ENCODE measurements at places on chromosomes 2 and 18.

DNA sequence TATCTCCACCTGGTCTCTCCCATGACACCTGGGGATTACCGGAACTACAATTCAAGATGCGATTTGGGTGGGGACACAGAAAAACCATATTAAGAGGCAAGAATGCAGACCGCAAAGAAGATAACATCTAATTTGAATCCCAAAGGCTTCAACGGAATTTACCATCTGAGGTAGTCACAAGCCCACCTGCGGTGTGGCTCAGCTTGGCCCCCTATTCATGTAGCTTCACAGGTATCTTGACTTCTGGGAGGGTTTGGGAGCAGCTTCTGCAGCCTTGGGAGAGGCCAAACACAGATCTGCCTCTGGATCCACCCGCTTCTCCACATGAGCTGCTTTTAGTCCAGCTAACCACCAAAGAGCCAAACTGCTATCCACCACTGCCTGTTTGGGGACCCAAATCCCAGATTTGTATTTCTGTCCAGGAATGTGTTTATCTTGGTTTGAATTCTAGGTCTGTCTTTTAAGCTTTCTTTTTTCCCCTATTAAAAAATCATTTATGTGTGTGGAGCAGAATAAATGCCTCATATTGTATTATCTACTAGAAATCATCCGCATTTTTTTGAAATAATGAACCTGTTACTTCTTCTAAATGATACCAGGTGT is 247.6 kb downstream of the DLGAP1 start:
- no peak for DNase-seq

DNA sequence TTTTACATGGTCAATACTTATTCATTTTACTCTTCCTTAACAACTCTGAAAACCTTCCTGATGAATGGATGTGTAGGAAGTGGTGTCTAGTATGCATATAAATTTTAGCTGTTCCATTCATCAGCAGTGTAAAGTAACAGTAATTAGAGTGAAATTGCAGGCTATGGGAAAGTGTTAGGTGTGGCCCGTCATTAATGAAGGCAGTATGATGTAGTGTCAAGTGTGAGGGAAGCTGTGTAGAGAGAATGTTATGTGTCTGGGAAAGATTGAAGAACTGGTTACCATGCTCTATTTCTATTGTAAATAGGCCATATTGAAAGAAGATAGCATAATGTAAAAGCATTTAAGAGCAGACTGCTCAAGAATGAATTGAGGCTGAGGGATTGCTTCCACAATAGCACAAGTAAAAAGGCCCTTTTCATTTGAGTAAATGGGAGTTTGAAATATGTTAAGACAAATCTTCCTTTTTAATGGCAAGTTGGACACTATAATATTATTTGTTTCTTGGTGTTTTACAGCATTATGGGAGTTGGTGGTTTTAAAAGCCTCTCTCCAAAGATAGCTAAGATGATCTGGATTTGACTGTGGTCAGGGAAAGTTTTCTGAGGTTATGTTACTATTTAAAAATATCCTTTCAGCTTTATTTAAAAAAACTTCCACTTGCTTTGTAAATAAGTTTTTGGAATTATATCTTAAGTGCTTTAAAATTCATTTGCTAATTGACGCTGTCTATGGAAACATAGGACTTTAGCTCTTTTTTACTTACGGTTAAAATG is 401.0 kb upstream of the ZEB2 start:
- DNase-seq: no peak

GRCh38 chr2:106596844-106597243 is 109.7 kb downstream of the CD8B2 start:
- DNase-seq: no peak

DNA sequence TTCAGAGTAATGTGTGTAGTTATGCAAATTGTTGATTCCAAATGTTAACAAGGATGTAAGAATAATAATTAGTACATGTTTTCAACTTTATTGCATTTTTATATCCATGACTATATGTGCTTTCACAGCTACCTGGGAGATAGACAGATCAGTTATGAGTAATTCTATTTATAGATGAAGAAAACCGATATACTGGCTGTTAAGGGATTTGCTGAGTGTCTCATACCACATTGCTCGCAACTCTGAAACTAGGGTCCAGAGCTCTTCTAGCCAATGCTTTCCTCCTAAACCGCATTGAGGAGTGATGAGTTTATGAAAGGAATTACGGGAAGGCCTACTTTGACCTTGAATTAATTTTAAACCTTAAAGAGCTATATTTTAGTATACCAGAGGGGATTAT is 202.3 kb downstream of the MYO3B start:
- DNase-seq: no peak

DNA sequence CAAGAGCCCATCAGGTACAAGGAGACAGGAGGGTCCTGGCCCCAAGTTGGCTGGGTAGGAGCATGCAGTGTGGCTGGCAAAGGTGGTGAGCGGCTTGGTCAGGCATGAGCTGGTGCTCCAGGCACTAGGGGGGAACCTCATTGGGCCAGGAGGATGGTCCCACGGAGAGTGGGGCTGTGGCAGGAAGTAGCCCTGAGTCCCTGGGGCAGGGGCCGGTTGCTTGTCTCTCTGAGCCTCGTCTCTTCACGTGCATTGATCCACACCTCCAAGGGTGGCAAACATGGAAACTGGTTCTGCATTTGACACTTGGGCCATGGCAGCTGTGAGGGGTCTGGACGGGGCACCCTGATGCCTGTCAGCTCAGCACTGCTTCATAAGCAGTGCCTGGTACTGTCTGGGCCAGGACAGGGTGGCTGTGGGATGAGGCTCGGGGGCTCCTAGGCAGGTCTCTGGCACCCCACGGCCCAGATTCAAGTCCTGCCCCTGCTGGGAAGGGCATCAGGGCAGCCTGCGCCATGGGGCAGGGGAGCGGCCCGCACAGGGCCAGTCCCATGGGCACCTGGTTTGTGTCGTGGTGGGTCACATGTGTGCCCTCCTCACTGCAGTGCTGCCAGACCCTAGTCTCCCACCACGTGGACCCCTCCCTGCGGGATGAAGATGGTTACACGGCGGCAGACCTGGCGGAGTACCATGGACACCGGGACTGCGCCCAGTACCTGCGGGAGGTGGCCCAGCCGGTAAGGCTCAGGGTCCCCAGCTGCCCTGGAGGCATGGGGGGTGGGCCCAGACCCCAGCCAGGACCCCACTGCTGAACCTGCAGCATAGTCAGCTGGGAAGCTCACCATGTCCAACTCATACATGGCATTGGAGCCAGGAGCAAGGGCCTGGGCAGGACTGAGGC is 16.4 kb downstream of the ESPNL start:
- no peak for DNase-seq

DNA sequence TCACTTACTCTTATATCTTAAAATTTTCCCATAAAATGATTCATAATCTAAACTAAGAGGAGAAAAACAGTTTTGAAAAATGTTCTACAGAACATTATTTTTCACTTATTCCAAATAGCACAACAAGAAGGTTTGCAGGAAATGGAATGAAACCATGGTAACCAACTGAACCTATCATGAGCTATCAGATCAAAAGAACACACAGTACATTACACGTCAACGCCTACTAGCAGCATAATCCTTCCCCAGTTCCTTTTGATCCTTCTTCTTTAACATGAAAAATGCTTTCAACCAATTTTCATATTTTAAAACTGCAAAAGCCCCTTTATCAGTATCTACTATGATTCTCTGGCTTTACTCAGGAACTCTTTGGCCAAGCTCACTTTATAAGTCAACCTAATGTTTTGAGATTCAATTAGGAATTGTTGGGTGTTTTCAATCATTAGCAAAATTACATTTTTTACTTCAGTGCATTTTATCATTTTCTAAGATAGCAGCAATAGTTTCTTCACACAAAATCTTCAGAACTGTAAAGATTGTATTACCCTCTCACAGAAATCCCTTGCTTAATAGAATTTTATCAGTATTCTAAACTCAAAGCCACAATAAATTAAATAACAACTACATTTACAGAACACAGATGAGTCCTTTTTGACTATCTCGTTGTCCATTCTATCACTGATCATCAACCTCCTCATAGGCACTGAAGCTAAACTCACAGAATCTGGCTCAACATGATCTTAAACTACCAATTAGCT is 102.5 kb downstream of the CHN1 start:
- DNase-seq: no peak

- DNase-seq: no peak
Observed at GRCh38 chr2:20665243-20666004, 1.5 kb upstream of the GDF7 start.

- DNase-seq: no peak
Observed at GRCh38 chr2:13681936-13682335, 950.6 kb upstream of the LRATD1 start.

GRCh38 chr2:141899740-141900139 is 231.1 kb downstream of the LRP1B start:
- no peak for DNase-seq

DNA sequence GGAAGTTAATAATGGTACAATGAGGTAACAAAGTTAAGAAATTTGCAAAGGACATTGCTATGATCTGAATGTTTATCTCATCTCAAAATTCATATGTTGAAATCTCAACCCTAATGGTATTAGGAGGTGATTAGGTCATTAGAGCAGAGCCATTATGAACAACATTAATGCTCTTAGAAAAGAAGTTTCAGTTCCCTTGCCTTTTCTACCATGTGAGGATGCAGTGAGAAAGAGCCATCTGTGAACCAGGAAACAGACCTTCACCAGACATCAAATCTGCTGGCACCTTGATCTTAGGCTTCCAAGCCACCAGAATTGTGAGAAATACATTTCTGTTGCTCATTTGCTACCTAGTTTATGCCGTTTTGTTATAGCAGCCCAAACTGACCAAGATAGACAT is 757.6 kb downstream of the NR4A2 start:
- no peak for DNase-seq

- DNase-seq: no peak
Observed at GRCh38 chr2:20378891-20379519, 28.4 kb upstream of the PUM2 start.

DNA sequence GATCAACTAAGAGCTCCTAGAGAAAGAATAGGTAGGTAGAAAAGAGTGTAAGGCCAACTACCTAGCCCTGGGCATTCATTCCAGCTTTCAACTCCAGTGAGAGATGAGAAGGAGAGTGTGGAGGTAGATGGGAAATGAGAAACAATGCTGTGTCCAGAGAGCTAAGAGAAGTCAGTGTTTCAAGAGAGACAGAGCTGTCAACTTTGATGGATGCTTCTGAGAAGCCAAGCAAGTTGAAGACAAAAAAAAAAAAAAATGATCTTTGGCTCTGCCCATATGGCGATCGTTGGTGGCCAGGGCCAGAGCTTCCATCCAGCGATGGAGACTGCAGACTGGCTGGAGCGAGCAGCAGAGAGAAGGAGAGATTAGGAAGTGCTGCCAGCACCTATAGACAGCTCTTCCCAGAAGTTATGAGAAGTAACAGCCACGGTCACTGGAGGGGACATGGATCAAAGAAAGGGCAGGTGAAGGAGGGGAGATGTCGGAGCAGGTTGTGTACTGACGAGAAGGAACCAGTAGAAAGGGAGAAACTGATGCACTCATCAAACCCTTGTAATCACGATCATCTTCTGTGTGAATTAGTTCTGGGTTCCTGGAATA is 112.4 kb upstream of the PPP1CB start:
- DNase-seq: no peak

- DNase-seq: no peak
Observed at GRCh38 chr2:155665704-155666103, 666.8 kb downstream of the NR4A2 start.

DNA sequence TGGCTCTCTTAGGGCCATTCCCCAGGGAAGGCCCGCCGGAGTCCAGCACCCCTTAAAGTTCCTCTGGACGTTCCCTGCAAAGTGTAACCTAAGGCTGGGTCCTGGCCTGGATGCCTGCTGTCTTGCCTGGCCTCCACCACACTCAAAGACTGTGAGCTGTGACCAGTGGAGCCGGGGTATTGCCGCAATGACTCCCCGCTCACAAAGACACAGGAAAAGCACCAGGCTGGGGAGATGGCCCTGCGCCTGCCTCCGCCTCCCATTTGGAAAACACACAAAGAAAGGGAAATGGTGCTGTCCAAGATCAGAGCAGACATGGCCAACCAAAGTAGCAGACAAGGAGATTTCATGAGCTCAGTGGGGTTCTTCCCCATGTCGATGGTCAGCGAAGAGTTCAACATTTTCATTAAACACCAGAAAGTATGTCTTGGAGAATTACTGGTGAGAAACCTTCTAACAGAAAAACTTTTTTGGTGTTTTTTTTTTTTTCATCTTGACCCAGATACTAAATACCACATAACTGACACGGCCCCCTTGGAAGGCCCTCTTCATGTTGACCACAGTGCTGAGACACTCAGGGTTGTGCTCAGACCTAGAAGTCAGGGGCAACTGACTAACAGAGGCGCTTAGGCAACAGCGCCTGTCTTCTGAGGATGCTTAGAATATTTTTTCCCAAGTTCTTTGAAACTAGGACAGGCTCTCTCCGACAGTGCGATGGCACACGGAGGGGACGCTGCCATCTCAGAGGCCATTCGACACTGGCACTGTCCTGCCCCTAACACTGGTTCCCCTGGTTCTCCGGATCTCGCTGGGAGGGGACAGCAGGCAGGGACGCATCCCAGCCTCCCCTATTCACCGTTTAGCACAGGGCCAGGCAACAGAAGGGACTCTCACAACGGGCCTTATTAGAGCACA is 226.4 kb upstream of the ID2 start:
- no peak for DNase-seq

DNA sequence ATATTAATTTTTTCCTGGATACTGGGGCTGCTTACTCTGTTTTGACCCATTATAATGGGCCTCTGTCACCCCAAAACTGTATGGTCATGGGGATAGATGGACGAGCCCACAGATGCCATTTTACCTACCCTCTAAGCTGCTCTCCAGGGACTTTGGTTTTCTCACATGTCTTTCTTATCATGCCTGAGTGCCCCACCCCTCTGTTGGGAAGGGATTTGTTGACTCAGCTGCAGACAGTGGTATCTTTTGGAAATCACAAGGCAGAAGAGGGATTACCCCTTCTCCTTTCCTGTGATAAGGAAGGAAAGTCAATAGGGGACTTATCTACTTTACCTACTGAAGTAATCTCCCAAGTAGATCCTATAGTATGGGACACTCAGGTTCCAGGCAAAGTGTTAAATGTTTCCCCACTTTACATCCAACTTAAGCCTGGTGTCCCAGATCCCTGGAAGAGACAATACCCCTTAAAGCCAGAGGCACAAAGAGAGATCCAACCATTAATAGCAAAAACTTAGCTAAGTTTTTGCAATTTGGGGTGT is 182.7 kb downstream of the RNF152 start:
- DNase-seq: no peak

GRCh38 chr2:149562324-149562723 is 25.3 kb downstream of the MMADHC start:
- DNase-seq: no peak
